ENCODE measurements at places on chromosomes 13 and 19.

DNA sequence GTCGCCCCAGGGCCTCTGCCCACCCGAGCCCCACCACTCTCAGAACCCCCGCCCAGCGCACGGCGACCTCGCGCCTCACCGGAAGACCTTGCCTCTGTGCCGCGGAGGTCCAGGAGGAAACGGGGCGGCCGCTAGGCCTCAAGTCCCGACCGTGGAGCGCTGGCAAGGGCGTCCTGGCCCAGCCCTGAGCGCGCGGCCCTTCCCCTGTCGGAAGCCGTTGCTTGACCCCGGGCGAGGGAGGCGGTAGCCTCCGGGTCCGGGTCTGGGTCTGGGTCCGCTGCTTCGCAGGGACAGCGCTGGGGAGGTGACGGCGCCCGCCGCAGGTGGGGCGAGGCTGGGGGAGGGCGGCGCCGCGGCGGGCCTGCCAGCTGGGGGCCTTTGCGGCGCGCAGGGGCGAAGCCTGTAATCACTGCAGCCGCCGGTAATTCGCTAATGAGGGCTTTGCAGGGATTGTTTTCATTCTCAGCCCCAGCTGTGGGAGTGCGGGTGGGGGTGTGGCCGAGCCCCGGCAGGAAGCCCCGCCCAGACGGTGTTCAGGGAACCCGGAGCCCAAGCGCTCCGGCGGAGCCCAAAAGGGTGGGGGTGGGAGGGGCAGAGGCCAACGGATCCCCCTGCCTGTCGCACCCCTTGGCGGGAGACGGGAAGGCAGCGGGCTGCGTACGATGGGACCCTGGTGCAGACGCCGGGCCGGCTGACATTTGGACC lies 8.6 kb downstream of the C19orf25 start:
- peak overlapping the region; percentile 83 for H3K4me3 ChIP-seq
- peak overlapping the region; percentile 87 for H3K27ac ChIP-seq
- DNase-seq = no peak
- peaks cover 18% of the 10 kb centered on the region for H3K27me3 ChIP-seq
- peaks cover 40% of the 10 kb centered on the region for H3K4me1 ChIP-seq

DNA sequence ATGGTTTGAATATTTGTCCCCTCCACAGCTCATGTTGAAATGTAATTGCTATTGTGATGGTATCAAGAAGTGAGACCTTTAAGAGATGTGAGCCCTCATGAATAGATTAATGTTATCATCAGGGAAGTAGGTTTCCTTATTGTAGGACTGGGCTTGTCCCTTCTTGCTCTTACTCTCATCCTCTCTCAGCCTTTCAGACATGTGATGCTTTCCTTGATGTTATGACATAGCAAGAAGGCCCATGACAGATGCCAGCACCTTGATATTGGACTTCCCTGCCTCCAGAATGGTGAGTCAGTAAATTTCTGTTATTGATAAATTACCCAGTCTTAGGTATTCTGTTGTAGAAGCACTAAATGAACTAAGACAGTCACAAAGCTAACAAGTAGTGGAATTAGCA lies 5.7 kb upstream of the ZMYM2 start:
- no peak for DNase-seq
- H3K27me3 ChIP-seq = no peaks in the 10 kb centered on the region
- H3K4me3 ChIP-seq = no peak overlapping the region
- no peaks in the 10 kb centered on the region for H3K36me3 ChIP-seq
- H3K27ac ChIP-seq = no peak overlapping the region
- H3K4me1 ChIP-seq = peaks cover 3% of the 10 kb centered on the region

DNA sequence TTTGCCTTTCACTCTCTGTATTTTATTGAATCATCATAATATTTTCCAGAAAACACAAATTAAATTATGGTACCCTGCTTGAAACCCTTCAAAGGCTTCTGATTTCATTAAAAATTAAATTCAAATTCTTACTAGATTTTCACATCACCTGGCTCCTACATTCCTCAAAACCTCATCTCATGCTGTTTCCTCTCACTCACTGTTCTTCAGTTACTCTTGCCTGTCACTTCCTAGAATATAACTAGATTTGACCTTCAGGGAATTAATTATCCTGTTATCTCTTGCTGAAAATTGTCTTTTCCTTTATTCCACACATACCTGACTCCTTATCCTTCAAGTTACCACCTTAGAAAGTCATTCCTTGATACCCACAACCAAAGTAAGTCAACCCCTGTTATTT lies 2294.7 kb downstream of the PCDH9 start:
- no peak for DNase-seq
- H3K4me3 ChIP-seq = no peak overlapping the region
- H3K27me3 ChIP-seq = no peaks in the 10 kb centered on the region
- H3K27ac ChIP-seq = no peak overlapping the region

DNA sequence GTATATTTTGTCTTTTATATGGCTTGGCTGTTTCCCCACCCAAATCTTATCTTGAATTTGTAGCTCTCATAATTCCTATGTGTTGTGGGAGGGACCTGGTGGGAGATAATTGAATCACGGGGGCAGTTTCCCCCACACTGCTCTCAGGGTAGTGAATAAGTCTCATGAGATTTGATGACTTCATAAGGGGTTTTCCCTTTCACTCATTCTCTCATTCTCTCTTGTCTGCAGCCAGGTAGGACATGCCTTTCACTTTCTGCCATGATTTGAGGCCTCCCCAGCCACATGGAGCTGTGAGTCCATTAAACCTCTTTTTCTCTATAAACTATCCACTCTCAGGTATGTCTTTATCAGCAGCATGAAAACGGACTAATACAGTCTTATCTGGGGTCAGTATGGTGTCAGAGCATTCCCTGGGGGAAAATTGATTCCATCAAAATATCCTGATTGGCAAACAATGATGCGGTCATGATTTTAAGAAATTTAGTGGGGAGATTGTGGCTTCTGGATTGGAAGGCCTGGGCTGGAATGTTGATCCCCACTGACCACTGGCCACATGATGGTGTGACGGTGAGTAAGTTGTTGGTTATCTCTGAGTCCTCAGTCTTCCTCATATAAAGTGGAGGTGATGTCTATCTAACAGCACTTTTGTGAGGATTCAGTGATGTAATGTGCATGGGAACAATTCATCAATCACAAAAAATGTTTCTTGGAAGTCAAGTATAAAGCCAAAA lies 27.5 kb upstream of the ANKRD10 start:
- H3K36me3 ChIP-seq = peaks cover 6% of the 10 kb centered on the region
- H3K4me1 ChIP-seq = peaks cover 21% of the 10 kb centered on the region
- no peaks in the 10 kb centered on the region for H3K27me3 ChIP-seq
- H3K27ac ChIP-seq = peak overlapping the region; percentile 77
- peak overlapping the region; percentile 1 for H3K4me3 ChIP-seq

DNA sequence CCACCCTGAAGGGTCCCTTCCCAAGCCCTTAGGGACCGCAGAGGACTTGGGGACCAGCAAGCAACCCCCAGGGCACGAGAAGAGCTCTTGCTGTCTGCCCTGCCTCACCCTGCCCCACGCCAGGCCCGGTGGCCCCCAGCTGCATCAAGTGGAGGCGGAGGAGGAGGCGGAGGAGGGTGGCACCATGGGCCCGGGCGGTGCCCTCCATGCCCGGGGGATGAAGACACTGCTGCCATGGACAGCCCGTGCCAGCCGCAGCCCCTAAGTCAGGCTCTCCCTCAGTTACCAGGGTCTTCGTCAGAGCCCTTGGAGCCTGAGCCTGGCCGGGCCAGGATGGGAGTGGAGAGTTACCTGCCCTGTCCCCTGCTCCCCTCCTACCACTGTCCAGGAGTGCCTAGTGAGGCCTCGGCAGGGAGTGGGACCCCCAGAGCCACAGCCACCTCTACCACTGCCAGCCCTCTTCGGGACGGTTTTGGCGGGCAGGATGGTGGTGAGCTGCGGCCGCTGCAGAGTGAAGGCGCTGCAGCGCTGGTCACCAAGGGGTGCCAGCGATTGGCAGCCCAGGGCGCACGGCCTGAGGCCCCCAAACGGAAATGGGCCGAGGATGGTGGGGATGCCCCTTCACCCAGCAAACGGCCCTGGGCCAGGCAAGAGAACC lies 1.5 kb downstream of the EGLN2 start:
- H3K27ac ChIP-seq = peak overlapping the region; percentile 93
- peaks cover 73% of the 10 kb centered on the region for H3K36me3 ChIP-seq
- no peak for DNase-seq
- H3K4me3 ChIP-seq = peak overlapping the region; percentile 93
- no peaks in the 10 kb centered on the region for H3K27me3 ChIP-seq
- peaks cover 76% of the 10 kb centered on the region for H3K4me1 ChIP-seq

- H3K4me3 ChIP-seq = no peak overlapping the region
- no peaks in the 10 kb centered on the region for H3K27me3 ChIP-seq
- DNase-seq = no peak
- peaks cover 16% of the 10 kb centered on the region for H3K4me1 ChIP-seq
Measured at GRCh38 chr13:112891477-112892401, 77.3 kb upstream of the MCF2L start.

- DNase-seq = no peak
- H3K27ac ChIP-seq = no peak overlapping the region
Measured at GRCh38 chr13:100097821-100098220, 8.9 kb downstream of the PCCA start.

GRCh38 chr19:52716522-52716921 lies 18.3 kb downstream of the ZNF611 start:
- H3K4me3 ChIP-seq = no peak overlapping the region
- no peak overlapping the region for H3K27ac ChIP-seq

GRCh38 chr19:5355076-5355475 lies 14.5 kb upstream of the PTPRS start:
- no peak for DNase-seq
- H3K4me3 ChIP-seq = no peak overlapping the region
- peaks cover 83% of the 10 kb centered on the region for H3K27me3 ChIP-seq
- no peak overlapping the region for H3K27ac ChIP-seq

DNA sequence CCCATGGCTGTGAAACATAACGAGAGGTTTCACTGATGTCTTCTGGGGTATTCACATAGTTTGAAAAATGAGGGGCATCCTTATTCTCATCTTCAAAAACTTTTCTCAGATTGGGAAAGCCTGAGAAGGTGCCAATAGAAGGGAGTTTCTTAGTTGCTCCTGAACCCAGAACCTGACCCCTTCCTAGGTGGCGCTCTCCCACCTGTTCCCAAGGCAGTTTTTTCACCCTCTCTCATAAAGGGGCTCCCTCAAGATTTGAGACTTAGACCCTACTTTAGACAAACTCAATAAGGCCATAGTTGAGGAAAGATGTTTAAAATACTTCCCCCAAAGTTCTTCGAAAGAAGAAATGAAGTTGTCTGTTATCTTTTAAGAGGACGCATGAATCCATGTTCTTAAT lies 142.2 kb downstream of the FGF9 start:
- no peaks in the 10 kb centered on the region for H3K4me1 ChIP-seq

DNA sequence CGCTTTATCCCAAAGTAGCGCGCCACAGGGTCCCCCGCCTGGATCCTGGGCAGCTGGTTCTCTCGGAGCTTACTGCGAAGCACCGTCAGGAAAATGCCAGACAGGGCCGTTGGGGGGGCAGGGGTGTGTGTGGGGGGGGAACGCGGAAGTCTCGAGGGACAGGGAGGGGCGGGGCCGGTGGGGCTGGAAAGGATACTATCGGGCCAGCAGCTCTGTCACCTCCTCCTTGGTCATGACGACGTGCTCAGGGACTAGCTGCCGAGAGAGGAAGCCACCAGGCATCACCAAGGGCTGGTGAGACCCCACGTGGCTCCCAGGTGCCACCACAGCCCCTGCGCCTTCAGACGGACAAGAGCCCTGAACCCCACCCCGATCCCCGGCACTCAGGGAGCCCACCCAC lies 5.3 kb downstream of the POLR2E start:
- H3K36me3 ChIP-seq = peaks cover 49% of the 10 kb centered on the region
- H3K4me1 ChIP-seq = peaks cover 52% of the 10 kb centered on the region
- H3K27ac ChIP-seq = peak overlapping the region; percentile 31
- no peak for DNase-seq
- H3K4me3 ChIP-seq = no peak overlapping the region

- H3K4me3 ChIP-seq = peak overlapping the region; percentile 81
- H3K36me3 ChIP-seq = no peaks in the 10 kb centered on the region
- DNase-seq = no peak
Measured at GRCh38 chr13:106796280-106797047, 228.5 kb upstream of the ARGLU1 start.

- DNase-seq = no peak
- H3K4me1 ChIP-seq = peaks cover 10% of the 10 kb centered on the region
- no peak overlapping the region for H3K27ac ChIP-seq
- H3K27me3 ChIP-seq = peaks cover 72% of the 10 kb centered on the region
- H3K36me3 ChIP-seq = no peaks in the 10 kb centered on the region
Measured at GRCh38 chr19:55067869-55068268, 4.9 kb upstream of the RDH13 start.

GRCh38 chr19:18776288-18776594 lies 14.9 kb downstream of the COMP start:
- no peak overlapping the region for H3K27ac ChIP-seq
- peaks cover 6% of the 10 kb centered on the region for H3K36me3 ChIP-seq
- H3K27me3 ChIP-seq = no peaks in the 10 kb centered on the region

GRCh38 chr13:111398715-111399299 lies 78.4 kb downstream of the TEX29 start:
- H3K36me3 ChIP-seq = no peaks in the 10 kb centered on the region
- H3K4me3 ChIP-seq = no peak overlapping the region
- no peak overlapping the region for H3K27ac ChIP-seq

DNA sequence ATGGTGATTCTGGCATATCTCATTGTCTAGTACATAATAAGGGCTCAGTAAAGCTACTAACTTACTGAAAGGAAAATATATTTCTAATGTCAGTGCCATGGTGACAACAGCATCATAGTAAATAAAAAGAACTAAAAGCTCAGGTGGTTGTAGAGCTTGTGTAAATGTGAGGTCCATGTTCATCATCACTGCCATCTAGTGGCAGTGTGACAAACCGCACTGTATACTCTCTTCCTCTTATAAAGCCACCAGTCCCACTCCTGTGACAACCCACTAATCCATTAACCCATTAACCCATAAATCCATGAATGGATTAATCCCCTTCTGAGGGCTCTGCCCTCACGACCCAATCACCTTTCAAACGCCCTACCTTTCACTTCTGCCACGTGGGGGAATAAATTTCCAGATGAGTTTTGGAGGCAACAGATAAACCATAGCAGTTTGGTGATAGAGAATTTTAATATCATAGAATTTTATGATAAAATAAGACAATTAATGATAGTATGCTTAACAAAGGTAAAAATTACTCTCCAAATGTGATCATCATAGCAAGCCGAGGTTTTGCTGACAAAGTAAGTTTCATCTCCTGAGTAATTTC lies 160.4 kb upstream of the SGCG start:
- H3K4me1 ChIP-seq = no peaks in the 10 kb centered on the region
- no peaks in the 10 kb centered on the region for H3K36me3 ChIP-seq
- DNase-seq = peak; percentile 11

DNA sequence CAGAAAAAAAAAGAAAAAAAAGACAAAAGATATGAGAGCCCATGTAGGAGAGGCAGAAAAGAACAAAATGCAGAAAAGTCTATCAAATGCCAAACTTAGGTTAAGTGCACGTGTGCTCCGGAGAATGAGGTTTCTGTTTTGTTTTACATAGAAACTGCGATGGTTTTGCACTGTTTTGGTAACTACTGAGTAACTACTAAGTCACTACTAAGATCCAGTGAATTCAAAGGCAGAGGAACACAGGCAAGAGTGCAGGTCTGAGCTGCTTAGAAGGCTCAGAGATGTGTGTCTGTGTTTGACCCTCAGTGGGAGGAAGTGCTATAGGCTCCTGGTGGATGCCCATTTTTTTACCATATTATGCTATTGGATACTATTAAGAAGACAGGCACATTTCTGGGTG lies 299.3 kb downstream of the NDFIP2 start:
- H3K36me3 ChIP-seq = no peaks in the 10 kb centered on the region
- DNase-seq = no peak
- H3K27ac ChIP-seq = no peak overlapping the region
- H3K27me3 ChIP-seq = no peaks in the 10 kb centered on the region
- H3K4me1 ChIP-seq = no peaks in the 10 kb centered on the region

GRCh38 chr13:114230117-114230516 lies 4.6 kb upstream of the CDC16 start:
- peaks cover 46% of the 10 kb centered on the region for H3K27me3 ChIP-seq
- H3K4me1 ChIP-seq = peaks cover 39% of the 10 kb centered on the region
- DNase-seq = no peak
